ENCODE measurements at places on chromosomes 5 and 9.

GRCh38 chr9:120916588-120916987 is 10.0 kb downstream of the TRAF1 start:
- no peak for DNase-seq

DNA sequence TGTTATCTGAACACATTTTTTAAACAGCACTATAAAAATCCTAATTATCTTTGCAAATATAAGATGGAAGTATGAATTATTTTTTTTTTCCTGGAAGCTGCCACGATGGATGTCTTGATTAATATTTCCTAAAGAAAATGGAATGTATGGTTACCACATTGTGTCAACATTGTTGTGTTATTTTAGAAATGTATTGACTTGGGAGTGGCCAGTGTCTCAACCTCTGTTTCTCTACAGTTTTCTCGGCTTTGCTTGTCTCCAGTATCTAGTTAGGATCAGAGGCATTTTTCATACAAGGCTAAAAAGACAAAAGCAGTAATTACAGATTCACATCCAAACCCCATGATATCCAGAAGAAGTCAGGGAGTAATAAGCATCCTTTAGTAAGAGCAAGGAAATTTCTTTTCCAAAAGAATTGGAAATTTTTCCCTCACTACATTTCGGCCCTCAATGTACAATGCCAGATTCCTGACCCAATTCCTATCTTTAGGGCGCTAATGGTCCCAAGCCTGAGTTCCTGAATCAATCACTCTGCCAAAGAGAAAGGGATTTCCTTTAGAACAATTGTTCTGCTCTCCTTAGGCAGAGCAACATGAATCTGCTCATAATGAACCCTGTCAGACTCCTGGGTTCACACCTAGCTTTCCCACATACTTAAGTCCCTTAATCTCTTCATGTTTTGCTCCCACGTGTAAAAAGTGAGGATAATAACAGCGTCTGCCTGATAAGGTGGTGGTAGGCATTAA is 111.7 kb downstream of the EDIL3 start:
- no peak for DNase-seq

DNA sequence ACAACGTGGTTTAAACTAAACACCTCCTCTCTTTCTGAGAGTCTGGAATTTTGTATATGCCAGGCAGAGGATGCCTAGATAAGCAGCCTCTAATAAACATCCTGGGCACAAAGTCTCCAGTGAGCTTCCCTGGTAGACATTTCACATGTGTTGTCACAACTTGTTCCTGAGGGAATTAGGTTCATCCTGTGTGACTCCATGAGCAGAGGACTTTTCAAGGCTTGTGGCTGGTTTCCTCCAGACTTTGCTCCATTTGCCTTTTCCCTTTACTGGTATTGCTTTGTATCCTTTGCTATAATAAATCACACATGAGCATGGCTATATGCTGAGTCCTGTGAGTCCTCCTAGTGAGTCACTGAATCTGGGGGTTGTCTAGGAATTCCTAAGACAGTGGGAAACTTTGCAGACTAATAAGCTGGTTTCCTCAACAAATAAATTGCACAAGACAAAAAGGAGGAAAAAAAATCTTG is 77.4 kb downstream of the NR2F1-AS1 start:
- DNase-seq, result no peak

- DNase-seq, result no peak
Observed at GRCh38 chr5:58750036-58750435, 167.2 kb downstream of the RAB3C start.

DNA sequence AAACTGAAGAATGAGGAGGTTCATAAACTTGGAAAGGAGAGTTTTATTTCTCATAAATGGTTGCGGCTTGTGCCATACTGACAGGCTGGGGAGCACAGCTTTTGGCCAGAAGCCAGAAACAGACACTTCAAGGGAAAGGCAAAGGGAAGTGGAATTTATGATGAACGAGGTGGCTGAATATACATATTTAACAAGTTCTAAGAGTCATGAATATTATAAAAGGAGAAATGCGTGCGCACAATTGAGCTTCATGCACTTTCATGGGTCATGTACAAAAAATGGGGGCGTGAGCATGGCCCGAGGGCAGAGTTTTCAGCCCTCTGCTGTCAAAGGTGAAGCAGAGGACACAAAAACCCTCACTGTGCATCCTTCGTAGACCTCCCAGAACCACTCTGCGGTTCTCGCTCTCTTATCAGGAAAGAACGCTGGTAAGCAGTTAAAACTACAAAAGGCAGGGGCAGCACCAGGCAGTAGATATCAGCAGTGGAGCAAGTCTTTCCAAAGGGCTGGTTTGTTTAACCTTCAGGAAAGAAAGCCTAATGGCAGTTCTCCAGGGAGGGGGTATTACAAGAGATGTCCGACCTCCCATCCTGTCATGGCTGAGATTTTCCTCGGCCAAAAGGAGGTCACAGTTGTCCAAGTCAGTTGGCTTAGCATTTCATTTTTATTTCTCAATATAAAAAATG is 29.0 kb downstream of the AUH start:
- no peak for DNase-seq

DNA sequence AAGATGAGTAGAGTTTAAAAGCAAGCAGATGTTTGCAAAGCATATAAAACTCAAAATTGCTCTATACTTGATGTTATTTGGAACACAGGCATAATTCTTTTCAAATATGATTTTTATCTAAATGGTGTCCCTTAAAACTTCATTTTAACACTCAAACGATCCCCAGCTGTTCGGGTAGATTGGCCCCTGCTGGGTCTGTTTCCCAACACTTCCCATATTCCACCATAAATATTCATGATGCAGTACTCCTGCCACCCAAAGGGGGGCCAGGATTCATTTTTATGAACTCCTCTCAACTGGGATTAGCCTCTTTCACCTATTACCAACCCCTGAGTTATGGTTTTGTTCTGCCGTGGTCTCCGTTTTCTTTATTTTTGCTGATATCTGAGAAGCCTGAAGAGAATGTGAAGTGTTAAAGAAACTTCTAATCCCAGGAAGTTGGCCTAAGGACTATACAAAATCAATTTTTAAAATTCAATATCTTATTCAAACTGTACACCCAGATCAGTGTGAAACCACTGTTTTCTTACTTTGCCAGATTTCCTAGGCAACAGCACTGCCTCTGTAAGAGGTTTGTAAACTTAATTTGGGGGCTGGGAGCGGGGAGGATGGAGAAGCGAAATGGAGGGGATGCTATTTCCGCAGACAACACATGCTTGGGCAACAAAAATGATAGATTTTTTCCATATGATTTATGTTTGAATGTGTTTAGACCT is 384.1 kb downstream of the DMRT2 start:
- no peak for DNase-seq

DNA sequence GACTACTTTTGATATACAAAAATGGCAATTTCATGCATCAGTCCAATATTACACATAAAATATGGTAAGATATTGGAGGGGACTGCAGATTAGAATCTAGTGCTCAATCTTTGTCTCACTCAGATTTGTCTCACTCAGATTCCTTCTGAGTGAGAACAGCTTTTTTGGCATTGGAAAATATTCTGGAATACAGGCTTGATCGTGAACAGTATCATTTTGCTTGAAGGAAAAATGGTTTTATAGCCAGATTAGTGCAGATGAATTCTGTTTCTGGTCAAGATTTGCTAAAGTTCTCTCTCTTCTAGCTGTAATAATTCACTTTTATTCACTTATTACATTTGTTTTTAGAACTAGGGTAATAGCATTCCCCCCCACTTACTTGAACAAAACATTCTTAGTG is 51.2 kb downstream of the MAN2A1 start:
- DNase-seq, result no peak

DNA sequence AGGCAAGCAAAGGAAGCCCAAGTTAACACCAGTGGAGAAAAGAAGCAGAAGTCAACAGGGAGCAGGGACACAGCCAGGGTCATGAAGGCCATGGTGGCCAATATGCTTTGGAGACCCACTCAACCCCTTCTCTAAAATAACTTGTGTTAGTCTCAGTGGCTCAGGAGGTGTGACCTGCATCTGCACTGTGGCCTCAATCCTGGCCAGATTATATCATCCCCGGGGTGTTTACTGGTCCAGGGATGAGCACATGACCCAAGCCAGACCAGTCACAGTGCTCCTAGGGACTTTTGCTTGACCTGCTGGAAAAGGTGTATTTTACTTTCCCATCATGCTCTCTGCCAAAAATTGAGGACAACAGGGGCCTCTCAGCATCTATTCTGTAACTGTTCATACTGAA is 105.2 kb downstream of the DPYSL3 start:
- no peak for DNase-seq

GRCh38 chr5:81852291-81853029 is 101.6 kb upstream of the SSBP2 start:
- DNase-seq, result no peak

DNA sequence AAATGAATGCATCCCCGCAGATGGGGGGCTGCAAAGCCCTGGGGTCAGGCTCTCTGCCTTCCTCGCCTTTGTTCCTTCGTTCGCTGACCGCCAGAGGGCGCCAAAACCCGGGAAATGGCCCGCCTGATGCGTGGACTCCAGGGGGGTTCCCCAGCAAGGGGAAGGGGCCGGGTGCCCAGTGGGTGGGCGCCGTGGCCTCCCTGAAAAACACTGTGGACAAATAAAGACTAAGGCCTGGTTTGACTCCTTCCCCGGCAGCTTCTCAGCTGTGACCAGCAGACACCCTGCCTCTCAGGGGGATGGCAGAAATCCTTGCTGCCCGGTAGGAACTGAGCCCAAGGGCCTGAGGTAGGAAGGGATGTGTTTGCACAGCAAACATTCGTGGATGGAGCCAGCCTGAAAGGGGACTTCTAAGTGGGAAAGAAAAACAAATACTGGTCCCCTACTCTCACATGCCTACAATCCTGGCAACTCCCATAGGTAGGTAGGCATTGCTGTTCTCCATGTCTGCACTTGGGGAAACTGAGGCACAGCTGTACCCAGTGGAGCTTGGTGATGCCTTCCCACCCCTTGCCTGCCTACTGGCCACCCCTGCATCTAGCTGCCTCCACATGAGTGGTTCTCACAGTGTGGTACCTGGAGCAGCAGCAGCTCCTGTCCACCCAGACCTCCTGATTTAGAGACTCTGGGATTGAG is 57.7 kb downstream of the DUSP1 start:
- DNase-seq, result no peak

DNA sequence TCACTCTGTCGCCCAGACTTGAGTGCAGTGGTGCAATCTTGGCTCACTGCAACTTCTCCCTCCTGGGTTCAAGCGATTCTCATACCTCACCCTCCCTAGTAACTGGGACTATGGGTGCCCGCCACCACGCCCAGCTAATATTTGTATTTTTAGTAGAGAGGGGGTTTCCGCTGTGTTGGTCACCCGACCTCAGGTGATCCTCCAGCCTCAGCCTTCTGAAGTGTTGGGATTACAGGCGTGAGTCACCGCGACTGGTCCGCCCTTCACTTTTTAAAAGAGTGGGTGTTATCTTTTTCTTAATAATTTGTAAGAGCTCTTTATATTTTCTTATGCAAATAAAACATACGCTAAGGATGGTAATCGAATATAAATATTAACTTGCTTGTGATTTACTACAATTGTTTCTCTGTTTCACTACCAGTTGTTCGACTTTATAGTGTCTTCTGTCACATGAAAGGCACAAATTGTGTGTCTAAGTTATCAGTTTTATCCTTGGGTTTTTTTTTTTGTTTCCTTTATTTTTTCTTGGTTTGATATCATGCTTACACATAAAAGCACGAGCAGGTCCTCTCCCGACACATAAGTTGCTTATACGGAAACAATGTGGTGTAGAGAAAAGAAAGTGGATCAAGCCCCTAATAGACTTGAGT is 1.9 kb upstream of the GPBP1 start:
- no peak for DNase-seq

DNA sequence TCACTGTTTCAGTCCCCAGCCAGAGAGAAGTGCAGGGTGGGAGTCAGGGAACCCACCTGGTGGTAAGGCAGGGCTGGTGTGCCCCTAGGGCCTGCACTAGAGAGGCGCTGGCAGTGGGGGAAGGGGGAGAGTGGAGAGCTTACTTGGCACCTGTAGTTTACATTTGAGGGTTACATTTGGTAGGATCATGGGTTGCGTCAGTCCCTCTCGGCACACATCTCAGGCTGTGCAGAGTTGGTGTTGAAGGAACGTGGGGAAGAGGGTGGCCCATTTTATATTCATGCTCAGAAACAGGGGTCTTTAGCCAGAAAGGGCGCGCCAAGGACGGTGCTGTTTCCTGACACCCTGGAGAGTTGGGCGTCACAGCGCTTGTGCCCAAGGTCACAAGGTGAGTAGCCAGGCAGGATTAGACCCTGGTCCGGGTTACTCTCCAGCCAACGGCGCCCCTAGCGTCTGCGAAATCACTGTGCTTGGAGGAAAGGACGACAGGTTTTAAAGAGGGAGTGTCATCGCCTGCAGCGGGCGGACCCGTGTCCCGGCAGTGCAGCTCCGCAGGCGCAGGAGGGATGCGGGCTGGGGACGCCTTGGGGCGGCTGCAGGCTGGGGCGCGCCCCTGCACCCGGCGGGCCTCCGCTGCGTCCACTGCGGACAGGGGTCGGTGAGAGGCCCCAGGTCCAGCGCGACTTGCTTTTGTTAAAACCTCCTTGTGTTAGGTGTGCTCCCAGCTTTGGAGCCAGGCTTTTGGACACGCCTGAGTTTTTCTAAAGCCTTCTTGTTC is 272.6 kb downstream of the FANCC start:
- no peak for DNase-seq

DNA sequence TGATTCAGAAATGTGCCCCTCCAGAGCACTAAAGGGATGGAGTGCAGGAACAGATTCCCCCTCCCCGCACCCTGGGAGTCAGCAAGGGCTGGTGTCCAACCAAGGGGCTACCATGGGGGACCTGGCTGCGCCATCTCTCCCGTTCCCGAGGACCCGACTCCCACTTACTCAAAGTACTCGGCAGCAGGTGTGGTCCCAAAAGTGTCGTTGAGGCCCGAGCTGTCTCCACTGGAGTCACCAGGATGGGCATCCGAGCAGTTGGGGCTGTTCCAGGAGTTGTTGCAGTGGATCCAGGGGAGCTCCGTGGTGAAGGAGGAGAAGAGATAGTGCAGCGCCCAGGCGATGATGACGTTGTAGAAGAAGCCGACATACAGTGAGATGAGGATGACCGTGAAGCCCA is 12.9 kb downstream of the SLC6A3 start:
- DNase-seq, result no peak

DNA sequence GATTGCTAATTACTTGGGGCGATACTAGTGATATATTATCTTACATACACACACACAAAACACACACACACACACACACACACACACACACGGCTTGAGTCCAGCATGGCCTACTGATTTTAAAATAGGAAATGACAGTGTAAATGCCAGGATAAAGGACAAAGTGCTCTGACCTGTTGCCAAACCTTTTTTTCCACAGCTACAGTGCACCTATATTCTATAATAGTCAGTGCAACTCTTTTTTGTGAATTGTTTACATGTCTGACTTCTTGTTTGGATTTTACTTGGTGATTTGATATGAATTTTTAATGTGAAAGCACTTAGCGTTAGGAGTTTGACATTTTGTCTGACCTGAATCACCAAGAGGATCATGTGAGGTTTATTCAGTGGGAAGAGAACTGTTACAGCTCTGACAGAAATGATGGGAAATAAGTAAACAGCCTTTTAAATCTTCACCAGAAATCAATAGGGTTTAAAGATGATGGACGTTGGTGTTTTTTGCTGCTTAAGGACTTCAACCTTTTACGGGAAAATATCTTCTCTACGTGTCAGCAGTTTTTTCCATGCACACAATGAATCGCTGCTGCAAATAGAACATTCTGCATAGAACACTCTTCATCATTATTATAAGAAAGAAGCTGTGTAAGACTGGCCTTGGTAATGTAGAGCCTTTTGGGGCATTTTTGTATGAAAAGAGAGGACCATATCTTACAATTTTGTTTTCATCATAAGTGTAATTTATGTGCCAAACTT is 218.5 kb downstream of the RANBP17 start:
- no peak for DNase-seq
